COLO829 (cell line): ENCODE measurements at places on chromosomes 6 and 20.

DNA sequence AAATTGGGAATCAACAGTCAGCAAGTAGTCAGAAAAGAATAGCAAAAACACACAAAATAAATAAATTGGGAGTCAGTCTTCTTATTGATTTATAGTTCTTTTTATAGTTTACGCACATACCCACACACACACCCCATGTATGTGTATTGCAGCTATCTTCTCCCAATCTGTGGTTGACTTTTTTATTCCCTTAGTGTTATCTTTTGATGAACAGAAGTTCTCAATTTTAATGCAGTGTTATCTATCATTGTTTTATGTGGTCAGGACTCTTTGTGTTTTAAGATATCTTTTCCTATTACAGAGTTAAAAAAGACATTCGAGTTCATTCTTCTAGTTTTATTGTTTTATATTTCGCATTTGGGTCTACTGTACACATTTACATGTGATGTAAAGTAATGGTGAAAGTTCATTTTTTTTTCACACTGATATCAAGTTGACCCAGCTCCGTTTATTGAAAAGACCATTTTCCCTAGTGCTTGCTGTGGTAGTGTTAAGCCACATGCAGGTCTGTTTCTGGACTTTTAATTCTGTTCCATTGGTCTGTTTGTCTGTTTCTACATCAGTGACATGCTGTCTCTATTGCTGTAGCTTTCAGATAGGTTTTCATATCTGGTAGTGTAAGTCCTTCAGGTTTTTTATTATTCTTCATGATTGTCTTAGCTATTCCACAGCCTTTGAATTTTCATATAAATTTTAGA is 78.4 kb downstream of the ZFAND3 start:
- DNase-seq, result no peak

- DNase-seq, result no peak
Measured at GRCh38 chr20:46352370-46352938, 44.2 kb upstream of the CDH22 start.

DNA sequence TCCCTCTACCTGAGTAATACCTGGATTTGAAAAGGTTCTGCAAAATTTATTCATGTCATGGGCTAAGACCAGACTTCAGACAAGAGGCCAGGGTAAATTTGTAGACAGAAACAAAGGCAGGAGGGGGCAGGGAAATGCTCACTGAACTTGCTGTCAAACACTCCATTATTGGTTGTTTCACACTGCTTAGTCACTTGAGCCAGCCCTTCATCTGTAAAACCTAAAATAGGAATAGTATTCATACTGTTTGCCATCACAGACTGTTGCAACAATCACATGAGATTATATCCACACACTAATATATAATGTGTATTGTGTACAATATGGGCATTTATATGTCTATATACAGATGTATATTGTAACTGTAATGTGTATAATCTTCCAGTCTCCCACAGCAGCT is 6.5 kb upstream of the TINAG start:
- peak; percentile 16 for DNase-seq

DNA sequence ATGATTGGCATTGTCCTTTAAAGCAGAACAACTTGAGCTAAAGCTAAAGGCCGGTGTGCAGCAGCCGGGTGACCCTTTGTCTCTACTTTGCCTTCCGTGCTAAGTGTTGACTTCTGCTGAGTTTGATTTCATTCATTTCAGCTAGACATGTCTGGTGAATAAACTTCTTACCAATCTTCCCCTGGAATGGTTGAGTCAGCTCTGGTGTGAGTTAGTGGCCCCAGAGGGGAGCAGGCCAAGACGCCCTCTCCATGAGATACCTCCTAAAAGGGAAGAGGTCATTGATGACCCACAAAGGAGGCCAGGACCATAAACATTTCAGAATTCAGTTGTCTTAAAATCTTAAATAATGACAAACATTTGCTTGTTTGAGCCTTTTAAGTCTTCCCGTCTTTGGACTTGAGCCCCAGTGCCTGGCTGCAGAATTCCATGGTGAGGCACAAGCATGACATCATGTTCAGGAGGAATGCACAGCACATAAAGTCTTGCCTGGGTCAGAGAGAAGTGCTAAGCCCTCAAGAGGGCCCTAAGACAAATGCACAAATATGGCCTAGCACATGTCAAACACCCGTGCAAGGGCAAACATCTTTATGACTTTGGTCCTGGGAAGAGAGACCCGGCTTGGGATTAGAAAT is 96.3 kb upstream of the NEDD9 start:
- DNase-seq, result no peak

GRCh38 chr6:35343092-35343834 is 905 bp downstream of the PPARD start:
- DNase-seq, result no peak

- DNase-seq, result no peak
Measured at GRCh38 chr6:117557951-117558350, 44.4 kb downstream of the GOPC start.

DNA sequence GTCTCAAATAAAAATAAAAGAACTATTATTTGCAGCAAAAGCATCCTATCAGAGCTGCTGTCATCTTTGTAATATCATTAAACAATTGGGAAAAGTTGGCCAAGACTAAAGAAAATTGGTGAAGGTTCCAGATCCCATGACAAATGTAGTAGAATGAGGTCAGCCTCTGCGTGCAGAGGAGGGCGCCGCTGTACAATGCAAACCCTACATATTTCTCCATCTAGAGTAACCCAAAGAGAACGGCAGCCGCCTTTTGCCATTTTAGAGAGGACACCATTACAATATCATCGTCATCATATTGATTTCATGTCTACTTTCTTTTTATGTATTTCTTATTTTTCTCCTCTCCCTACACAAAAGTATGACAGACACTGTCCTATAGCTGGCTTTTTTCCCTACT is 59.5 kb downstream of the ZMYND8 start:
- DNase-seq, result no peak

DNA sequence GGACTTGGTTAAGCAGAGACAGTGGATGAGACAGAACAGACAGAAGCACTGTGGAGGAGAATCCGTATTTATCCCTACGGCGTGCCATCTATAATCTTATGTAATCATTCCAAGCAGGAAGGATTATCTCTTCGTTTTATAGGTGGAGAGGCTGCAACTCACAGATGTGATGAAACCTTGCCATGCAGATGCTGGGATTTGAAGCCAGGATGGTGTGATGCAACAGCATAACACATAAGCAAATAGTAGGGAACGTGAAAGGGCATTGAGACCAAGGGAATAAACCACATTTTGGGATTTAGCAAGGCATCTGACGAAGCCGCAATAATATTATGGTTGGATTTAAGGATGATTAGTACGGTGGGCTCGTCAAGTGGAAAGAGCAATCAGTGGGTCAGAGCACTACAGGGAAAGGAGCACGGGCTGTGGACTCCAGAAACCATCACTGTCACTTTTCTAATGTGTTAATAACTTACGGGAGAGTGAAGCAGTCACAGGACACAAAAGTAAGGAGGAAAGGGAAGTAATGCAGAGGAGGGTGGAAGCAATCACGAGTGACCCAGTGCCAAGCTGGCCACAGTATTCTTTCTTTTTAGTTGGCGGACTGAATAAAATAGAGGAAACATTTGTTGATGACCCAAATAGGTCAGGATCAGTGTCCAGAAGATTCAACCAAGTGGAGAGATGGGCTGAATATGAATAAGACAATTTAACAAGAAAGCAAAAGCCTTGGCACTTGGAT is 119.6 kb upstream of the EDN1 start:
- DNase-seq, result no peak

DNA sequence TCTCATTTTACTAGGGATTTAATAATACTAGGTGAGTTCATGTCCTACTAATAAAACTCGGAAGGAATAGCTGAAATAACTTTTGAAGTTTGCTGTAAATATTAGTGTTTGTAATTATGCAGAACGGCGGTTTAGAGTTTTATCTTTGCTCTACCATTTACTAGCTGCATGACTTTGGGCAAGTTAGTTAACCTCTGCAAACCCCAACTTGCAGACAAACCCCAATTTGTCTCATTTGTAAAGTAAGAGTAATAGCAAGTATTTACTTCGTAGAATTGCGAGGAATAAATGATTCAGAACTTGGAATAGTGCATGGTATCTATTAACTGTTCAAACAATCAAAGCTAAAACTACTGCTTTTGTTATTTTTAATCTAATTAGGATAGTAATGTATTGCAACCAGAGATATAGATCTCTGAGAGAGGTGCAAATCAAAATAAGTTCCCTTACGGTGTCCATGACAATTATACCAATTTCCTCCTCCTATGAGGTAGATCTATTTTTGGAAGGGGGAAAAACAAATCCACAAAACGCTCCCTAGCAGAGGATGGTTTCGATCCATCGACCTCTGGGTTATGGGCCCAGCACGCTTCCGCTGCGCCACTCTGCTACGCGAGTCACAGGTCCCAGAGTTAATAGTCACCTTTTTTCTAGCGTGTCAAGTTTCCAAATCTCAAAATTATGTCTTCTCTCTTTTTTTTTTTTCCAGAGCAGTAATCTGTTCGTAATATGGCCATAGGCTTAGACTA is 35.1 kb upstream of the BTN3A2 start:
- DNase-seq, result peak; percentile 66

DNA sequence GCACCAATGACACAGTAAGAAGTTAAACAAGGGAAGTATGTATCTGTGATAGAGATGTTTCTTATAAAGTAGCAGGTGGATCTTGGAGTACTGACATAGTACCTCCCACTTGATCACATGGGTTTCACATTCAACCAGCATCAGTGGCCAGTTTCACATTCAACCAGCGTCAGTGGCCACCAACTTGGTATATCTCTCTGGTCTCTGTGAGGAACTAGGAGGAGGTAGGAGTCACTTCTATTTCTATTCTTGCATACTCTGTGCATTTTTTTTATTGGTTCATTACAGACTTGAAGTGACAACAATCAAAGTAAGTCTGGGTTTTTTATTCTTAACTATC is 200.3 kb upstream of the SIM1 start:
- DNase-seq, result no peak
